ENCODE measurements at places on chromosomes 7 and 10.

GRCh38 chr7:131254211-131254610 lies 73.5 kb upstream of the MKLN1 start:
- no peak for DNase-seq

DNA sequence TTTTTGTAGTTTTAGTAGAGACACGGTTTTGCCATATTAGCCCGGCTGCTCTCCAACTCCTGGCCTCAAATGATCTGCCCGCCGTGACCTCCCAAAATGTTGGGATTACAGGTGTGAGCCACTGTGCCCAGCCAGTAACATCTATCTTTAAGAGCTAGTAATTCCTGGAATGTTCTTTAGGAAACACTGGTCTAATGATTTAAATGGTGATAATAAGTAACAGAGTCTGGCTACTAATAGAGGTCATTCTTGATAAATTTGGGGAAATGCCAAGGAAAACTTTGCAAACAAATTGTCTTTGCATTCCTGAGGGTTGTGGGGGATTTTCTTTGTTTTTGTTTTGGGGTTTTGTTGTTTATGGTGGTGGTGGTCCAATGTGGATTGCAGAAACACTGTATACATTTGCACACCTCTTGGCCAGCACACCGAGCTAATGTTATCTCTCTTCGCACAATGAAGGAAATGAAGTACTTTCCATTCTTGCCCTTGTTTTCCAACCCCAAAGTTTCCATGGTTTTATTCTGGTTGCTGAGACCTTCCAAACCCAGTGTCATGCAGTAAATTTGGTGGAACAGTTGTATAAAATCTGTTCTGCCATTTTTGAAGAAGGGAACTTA lies 51.3 kb upstream of the WIPF3 start:
- no peak for DNase-seq

GRCh38 chr7:8362723-8363369 lies 70.6 kb upstream of the NXPH1 start:
- DNase-seq: no peak

- no peak for DNase-seq
These were observed 234.4 kb downstream of the ARL4A start for GRCh38 chr7:12921751-12922345.

- no peak for DNase-seq
These were observed 631 bp downstream of the RTKN2 start for GRCh38 chr10:62268027-62268398.
